ENCODE measurements at places on chromosomes 6 and 20.
A peak's percentile ranks its signal among the peaks of the same experiment; 100 is the strongest.

DNA sequence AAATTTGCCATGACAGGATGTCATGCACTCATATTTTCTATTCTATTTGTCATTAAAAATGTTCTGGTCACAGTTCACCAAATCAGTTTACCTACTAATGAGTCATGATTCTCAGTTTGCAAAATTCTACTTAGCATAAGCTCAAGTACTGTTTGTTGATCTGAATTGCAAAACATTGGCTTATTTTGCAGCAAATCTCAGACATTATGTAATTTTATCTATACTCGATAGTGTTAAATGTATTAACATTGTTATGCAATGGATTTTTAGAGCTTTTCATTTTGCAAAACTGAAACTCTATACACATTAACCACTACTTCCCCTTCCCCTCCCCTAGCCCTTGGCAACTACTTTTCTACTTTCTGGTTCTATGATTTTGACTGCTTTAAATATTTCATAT lies 213.8 kb upstream of the ZFP64 start:
- DNase-seq, result no peak

- DNase-seq, result no peak
Observed at GRCh38 chr20:40390654-40391053, 298.4 kb downstream of the MAFB start.

- no peak for DNase-seq
Observed at GRCh38 chr6:157240059-157240959, 83.0 kb downstream of the TMEM242 start.

GRCh38 chr6:125346926-125347563 lies 45.3 kb upstream of the HDDC2 start:
- no peak for DNase-seq

GRCh38 chr20:59451066-59451630 lies 150.7 kb downstream of the EDN3 start:
- DNase-seq, result no peak

DNA sequence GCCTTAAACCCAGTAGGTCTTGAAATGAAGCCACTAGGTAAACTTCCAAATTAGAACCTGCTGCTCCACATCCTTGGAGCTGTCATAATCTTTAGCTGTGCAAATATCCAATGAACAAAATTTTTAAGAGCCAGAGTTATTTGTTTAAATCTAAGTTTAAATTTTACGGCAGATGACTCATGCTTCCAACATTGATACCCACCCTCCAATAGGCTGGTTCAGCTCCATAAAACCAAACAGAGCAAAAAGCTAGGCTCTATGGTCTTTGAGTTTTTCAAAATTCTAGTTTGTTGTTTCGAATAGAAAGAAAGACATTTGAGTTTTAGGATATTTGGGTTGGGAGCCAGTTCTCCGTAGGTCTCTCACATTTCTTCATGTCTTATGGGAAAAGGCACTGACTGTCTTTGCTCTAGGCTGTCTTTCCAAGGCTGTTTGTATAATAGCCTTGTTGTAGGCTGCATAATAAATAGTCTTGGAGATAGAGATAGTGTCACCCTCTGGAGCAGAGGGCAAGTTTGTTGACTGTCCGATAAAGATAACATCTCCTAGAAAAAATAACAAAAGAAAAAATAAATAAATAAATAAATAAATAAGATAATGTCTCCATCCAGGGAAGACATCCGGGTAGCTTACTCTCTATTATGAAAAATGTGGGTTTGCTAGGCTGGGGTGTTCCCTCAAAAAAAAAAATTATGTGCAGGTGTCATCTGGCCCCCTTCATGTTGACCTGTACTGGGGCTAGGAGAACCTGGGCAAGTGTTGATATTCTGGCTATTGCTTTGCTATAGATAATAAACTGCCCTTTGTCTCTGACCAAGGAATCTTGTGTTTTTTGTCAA lies 36.5 kb downstream of the SLC2A12 start:
- DNase-seq, result no peak

DNA sequence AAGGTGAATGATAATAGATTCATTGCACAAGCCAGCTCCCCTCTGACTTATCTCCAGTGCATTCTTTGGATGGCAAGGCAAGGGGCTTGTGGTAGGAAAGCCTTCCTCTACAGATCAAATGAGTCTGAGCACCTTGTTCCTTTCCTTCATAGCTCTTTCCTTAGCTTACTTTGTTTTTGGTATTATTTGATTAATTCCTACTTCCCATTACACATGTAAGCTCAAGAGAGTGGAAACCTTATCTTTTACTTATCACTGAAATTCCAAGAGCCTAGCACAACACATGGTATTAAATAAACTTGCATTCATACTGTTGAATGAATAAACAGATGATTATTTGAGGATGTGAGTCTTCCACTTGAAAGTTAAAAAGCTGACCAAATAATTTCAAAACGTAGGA lies 41.7 kb downstream of the FRK start:
- DNase-seq, result peak; percentile 88

GRCh38 chr6:18327626-18328025 lies 59.5 kb upstream of the RNF144B start:
- DNase-seq, result no peak

DNA sequence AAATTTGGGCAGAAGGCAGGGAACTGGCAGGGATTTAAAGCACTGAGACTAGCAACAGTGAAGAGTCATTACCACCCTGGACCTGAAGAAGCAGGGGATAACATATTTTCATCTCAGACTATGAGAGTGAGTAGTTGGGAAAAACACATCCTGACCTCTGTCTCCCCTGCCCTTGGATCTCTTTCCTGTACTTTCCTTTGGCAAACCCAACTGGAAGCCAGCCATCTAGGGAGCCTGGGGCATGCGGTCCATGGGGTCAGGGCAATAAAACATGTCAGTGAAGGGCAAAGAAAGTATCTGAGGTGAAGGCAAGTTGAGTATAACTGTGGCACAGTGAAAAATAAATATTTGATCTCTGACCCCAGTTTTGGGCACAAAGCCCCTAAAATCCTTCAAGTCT lies 698.2 kb downstream of the DOK5 start:
- peak; percentile 19 for DNase-seq

DNA sequence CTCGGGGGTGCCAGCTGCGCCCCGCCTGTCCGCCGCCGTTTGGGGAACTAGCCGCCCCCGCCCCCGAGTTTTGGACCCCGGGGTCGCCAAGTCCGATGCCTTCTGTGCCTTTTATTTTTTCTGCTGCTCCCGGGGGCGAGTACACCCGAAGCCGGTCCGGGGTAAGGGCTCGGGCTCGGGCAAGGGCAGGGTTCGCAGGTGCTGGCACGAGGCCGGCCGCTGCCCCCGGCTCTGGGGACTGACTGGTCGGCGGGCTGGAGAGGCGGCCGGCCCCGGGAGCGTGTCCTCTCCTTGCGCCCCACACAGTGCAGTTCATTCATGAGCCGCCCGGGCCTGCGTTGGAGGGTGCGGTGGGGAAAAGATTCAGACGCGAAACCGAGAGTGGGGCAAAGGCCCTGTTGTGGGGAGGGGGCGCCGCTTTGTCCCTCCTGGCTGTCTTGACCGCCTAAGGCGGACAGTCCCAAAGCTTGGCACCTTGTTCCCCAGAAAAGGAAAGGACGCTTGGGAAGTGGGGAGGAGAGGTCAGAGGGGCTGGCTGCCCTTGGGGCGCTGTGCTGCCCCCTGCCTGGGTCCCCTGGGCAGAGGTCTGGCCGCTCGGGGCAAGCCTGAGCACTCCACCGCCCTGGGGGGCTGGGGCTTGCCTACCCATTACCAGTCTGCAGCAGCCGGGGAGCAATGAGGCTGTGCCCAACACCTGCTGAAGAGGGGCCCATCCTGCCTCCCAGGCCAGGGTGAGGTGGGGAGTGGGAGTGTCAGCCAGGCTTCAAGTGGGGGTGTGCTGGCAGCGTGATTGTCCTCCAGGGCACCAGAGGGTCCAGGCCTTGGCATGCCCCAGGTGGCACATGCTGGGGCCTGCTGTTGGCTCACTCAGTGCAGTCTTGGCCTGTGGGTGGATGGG lies 915 bp downstream of the TMEM63B start:
- DNase-seq, result no peak

DNA sequence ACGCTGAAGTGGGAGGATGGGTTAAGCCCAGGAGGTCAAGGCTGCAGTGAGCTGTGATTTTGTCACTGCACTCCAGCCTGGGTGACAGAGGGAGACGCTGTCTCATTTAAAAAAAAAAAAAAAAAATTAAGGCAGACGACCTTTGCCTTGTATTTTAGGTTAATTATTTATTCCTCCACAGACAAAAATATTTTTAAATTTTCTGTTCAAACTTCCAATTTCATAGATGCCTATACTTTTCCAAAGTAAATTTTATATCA lies 6.3 kb upstream of the SMIM28 start:
- no peak for DNase-seq

DNA sequence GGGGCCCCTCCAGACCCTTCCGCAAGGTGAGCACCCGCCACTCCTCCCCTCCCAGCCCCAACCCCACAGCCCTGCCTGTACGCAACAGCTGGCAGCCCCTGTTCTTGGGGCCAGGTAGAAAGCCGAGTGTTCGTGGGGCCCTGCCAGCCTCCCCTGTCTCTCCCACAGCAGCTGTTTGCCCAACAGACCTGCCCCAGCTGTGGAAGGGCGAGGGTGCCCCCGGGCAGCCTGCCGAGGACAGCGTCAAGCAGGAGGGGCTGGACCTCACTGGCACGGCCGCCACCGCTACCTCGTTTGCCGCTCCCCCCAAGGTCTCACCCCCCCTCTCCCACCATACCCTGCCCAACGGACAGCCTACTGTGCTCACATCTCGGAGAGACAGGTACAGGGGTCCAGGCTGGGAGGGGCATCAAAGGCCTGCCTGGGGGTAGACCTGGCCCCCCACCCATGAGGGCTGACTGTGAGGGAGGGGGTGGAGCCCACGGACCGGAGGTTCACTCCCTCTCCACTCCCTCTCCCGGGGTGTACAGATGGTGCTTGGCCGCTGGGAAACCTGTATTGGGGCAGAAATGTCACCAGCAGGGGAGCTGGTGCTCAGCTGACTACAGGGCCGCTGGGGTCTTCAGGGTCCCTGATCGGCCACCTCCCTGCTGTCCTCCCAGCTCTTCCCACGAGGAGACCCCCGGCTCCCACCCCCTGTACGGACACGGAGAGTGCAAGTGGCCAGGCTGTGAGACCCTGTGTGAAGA lies 41.1 kb downstream of the FOXP4 start:
- no peak for DNase-seq

DNA sequence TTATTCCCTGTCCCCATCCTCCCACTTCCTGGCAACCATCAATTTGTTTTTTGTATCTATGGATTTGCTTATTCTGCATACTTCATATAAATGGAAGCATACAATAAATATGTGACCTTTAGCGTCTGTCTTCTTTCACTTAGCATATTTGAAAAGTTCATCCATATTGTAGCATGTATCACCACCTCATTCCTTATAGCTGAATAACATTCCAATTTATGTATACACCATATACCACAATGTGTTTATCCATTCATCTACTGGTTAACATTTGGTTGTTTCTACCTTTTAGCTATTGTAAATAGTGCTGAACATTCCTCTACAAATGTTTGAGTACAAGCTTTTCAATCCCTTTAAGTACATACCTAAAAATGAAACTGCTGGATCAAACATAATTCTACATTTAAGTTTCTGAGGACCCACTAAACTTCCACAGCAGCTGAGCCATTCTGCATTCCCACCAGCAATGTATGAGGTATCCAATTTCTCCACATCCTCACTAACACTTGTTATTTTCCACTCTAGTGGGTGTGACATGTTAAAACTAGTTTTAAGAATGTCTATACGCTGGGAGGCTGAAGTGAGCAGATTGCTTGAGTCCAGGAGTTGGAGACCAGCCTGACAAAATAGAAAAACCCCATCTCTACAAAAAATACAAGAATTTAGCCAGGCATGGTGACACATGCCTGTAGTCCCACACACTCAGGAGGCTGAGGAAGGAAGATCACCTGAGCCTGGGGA lies 32.9 kb downstream of the NUDT3 start:
- peak; percentile 10 for DNase-seq

GRCh38 chr20:15789079-15789478 lies 784.2 kb downstream of the KIF16B start:
- no peak for DNase-seq

DNA sequence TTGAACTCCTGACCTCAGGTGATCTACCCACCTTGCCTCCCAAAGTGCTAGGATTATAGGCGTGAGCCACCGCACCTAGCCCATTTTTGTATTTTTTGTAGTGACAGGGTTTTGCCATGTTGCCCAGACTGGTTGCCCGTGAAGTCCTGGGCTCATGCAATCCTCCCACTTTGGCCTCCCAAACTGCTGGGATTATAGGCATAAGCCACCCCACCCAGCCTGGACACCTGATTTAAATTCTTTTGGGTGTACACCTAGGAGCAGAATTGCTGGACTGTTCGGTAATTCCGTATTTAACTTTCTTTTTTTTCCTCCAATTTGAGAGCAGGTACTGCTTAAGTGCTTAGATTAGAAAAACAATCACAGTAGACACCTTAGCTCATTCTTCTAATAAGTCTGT lies 5.6 kb upstream of the NRM start:
- no peak for DNase-seq

DNA sequence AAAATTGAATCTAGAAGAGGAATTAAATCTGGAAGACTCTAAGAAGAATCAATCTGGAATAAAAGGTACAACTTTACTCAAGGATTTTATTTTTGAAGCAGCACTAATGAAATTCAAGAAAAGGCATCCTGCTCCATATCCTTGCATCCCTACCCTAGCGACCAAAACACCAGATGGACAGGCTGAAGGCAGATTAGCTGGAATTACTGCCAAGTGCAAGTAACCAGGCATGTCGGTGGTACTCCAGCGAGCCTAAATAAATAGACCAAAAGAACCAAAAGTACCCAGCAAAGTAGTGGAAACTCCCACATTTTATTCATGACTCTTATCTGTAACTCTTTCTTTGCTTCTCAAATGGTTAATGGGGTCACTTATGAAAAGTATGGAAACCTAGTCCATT lies 21.0 kb downstream of the OPRM1 start:
- DNase-seq, result no peak

DNA sequence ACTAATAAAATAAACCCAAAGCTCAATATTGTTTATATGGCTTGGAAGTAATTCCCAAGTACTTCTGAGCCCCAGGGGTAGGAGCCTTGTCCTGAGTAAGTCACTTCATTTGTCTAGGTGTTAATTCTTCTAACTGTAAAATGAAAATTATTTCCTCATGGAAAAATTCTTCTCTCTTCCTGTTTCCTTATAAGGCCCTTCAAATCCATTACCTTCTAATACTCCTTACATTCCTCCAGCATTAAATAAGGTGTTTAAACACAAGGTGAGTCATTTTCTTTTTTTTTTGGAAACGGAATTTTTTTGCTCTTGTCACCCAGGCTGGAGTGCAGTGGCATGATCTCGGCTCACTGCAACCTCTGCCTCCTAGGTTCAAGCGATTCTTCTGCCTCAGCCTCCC lies 41.9 kb downstream of the PRR18 start:
- DNase-seq, result no peak

DNA sequence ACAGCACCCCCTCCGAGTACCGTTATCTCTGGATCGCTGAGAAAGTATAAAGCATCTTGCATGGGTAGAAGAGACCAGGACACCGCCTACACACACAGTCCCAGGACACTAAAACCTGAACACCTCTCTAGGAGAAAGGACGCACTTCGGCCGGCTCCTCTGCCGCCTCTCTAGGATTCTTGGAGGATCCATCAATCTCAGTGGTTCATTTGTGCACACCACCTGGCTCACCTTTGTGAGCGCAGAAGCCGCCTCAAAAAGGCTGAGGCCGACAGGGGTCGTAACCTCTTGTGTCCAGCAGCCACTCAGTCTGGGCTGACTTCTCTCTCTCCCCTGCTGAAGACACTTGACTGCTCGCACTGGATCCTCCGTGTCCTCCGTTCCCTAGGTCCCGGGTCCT lies 13.5 kb downstream of the ZSCAN23 start:
- no peak for DNase-seq
